Right ventricle myocardium superior (tissue), 1 donor: ENCODE measurements at places on chromosomes 16 and 17. TPM values are rescaled to one million over a fixed set of nuclear protein-coding genes. Genes with fewer than 3 reads are reported as not detected.

The CRK gene
- 36.0 TPM for total RNA-seq

The RNF112 gene
- total RNA-seq = 2.2 TPM

The CRYBA1 gene
- not detected for total RNA-seq

The VAC14 gene
- total RNA-seq = 17.4 TPM

The FOXC2 gene
- 1.4 TPM for total RNA-seq

The CCL7 gene
- total RNA-seq = not detected

The KRT9 gene
- total RNA-seq = not detected

The PRKCB gene
- 1.7 TPM for total RNA-seq

The ARHGAP23 gene
- total RNA-seq = 58.3 TPM

The PPP1R27 gene
- not detected for total RNA-seq

The XYLT1 gene
- 1.7 TPM for total RNA-seq
